ENCODE measurements at places on chromosomes 7 and 10.

DNA sequence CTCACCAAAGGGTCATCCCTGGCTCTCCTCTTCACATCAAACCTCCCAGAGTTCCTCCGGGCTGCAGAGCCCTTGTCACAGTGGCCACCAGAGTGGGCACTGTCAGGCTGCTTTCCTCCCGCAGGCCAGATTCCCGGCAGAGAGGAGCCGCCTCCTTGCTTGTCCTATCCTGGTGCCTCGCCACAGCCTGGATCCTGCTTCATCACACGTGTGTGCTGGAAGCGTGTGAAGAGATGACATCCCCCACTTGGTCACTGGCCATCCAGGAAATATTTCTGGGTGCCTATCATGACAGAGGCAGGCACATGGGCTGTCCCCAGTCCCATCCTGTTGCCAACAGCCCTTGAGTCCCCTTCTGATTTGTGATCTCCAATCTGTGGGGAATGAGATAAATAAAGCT is 15.0 kb downstream of the INSIG1 start:
- DNase-seq, result no peak

GRCh38 chr10:62661143-62661542 is 143.4 kb upstream of the ADO start:
- no peak for DNase-seq

DNA sequence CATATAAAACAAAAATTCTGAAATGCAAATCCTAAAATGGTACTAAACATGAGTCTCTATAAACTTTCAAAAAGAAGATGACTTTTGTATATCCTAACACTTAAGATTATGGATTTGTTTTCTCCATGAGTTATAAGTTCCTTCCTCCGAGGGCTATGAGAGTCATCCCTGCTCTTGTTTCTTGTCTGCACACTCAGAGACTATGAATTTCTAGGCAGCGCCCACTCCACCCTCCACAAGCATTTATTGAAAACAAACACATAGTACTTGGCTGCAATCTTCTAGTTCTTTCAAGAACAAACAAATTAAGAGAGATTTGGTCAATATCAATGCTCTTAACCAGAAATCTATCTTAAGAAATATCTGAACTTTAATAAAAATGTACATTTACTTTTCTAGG is 211.7 kb downstream of the DKK1 start:
- no peak for DNase-seq

DNA sequence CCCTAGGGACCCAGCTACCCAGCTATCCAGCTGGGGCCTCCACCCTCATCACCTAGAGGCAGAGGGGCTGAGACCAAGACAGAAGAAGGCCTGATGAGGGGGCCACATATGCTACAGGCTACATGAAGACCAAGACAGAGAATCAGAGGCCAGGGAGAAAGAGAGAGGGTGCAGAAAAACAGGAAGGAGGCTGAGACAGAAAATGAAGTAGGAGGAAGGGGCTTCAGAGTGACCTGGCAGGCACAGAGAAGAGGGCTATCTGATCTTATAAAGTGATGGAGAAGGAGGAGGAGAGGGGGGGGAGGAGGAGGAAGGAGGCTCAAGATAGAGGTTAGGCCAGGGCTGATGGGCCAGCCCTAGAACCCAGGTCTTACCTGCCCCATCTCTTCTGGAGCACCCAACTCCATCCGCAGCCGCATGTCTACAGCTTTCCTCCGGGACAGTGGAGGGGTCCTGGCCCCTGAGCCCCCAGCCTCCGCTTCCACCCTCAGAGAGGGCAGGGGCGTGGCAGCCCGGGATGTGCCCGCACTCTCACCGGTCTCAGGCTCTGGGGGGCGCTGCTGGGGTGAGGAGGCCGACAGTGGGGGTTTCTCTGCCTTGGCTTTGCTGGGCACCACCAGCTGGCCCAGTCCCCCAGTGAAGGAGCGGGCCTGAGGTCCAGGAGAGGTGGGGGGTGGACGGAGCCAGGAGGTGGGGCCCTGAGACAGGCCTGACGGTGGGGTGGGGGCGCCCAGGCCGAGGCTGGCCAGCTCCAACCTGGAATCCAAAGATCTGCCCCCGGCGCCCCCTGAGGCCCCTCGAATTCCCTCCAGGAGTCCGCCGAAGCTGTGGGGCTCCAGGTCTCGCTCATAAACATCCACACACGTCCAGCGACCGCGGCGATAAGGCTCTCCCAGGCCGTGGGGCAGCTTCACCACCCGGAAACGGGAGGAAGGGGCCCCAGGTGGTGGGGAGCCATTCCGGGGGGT is 1.8 kb downstream of the TSC22D4 start:
- no peak for DNase-seq

- no peak for DNase-seq
These were observed 716.0 kb downstream of the XPNPEP1 start for GRCh38 chr10:109207361-109207760.

Measured in ELF-1 (cell line).